ENCODE measurements at places on chromosomes 13 and 19. TPM values are rescaled to one million over a fixed set of nuclear protein-coding genes. Genes with fewer than 3 reads are reported as not detected.

GRCh38 chr19:45254044-45254531 is 3.0 kb downstream of the MARK4 start:
- DNase-seq: peak; percentile 10

ZNF492 gene
- total RNA-seq: 1.9 TPM

GRCh38 chr13:108933061-108933460 is 303.6 kb downstream of the MYO16 start:
- DNase-seq: no peak

GRCh38 chr19:54247106-54247930 is 4.7 kb upstream of the LILRA6 start:
- DNase-seq: no peak

GRCh38 chr13:51291341-51291740 is 48.1 kb upstream of the SERPINE3 start:
- DNase-seq: no peak

GRCh38 chr19:31604493-31605040 is 255.3 kb upstream of the TSHZ3 start:
- DNase-seq: no peak

DNA sequence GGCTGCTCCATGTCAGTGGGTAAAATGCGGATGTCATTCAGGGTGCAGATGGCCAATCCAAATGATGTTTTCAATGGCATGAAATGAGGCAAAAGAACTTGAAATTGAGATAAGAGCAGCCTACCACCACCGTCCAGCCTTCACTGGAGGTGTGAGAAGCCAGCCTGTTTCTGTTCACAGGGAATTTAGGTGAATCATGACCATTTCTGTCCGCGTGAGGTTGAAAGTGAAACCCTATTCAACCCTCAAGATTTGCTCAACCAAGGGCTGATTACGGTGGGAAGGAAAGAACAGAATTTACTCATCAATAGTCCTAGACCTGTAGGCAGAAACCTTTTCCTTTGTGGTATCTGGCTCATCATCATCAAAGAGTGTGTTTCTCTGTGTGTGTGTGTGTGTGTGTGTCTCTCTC is 370.7 kb downstream of the COG6 start:
- peak; percentile 86 for DNase-seq

GRCh38 chr19:19642506-19643157 is 825 bp downstream of the GMIP start:
- DNase-seq: peak; percentile 75

DNA sequence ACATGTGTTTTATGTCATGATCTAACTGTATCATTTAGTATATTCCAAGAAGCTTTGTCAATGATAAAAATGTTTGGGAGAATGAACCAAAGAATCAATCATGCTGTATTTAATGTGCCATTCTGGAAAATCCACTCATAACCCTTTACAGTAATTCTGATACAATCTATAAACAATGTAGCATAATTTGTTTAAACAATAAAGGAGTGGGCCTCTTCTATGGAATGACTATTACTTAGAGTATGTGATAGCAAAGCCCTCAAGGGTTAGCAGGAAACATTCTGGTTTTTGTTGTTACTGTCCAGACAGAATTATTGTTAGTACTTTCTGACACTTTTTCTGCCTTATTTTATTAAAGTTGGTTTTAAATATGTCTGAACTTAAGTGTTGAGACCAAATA is 1073.1 kb downstream of the SLITRK5 start:
- DNase-seq: no peak

DNA sequence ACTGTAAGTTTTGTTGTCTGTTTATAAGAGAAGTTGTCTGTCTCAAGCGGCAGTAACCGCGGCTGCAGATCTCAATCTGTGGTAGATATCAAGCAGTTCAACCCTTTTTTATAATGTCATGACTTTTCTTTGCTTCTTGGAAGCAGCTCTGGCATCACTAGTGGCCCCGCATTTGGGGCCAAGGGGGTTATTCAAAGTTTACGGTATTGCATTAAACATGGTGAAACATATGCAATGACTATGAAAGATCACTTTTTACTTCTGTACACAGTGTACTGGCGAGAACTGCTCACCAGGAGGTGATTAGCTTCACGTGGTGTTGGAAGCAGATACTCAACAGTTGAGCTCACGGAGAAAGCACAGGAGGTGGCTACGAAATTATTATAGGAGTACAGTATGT is 4.6 kb upstream of the FFAR3 start:
- DNase-seq: no peak

RASAL3 gene
- 83.9 TPM for total RNA-seq

DNA sequence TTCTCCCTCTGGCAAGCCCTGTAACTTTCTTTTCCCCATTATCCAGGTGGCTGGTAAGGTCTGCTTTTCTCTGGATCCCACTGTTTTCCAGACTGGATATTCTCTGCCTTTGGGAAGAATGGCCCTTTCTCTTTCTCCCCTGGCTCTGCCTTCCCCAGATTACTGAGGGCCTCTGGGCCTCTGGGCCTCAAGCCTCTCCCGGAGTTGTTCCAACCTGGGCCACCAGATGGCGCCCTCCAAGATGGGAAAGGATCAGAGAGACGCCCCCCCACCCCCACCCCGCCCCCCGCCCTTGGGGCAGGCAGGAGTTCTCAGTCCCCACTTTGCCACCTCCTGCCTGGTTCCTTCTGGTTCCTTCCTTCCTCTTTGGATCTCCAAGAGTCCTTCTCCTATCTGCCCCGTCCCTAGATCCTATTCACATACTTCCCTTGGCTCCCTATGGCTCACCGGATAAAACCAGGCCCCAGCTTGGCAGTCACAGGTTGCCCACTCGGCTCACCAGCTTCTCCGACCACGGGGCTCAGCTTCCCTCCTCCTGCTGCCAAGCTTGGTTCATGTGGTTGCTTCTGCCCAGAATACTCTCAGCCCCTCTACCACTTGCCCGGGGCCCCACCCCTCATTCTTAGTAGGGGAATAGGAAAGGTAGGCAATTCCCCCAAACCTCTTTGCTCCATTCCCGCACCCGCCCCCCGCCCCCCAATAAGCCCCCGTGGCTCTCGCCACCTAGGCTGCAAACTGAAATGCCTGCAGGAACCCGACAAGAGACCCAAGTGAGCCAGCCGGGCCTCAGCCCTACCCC is 13.1 kb downstream of the EPS8L1 start:
- peak; percentile 89 for DNase-seq

DNA sequence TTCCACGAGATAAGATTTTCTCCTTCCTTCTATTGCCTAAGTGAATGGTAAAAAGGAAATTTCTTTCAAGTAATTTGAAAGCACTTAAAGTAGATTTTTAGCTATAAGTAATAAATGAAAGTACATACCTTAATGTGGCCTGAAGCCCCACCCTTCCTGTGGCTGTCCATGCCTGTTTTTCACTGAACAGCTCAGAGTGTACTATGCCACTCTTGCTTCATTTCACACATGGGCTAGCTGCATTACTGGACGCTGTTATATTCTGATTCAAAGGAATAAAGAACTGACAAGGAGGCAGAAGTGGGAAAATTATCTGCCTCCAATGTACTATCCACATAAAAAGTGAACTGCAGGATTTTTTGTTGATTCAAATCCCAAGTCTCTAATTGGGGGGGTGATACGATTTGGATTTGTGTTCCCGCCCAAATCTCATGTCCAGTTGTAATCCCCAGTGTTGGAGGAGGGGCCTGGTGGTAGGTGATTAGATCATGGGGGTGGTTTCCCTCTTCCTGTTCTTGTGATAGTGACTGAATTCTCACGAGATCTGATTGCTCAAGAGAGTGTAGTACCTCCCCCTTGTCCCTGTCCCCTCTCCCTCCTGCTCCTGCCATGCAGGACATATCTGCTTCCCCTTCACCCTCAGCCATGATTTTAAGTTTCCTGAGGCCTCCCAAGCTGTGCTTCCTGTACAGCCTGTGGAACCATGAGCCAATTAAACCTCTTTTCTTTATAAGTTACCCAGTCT is 154.7 kb upstream of the SGCG start:
- no peak for DNase-seq

- DNase-seq: no peak
Measured at GRCh38 chr13:36417331-36417730, 15.0 kb upstream of the CCNA1 start.

GRCh38 chr19:4365341-4365740 is 22.0 kb downstream of the MPND start:
- DNase-seq: no peak

CLEC11A gene
- 2.2 TPM for total RNA-seq

- DNase-seq: no peak
Measured at GRCh38 chr13:98780451-98780850, 28.0 kb upstream of the SLC15A1 start.

Data from activated CD8-positive, alpha-beta T cell treated with anti-CD3 and anti-CD28 coated beads for 36 hours (primary cell).